G401 (cell line): ENCODE measurements at places on chromosomes 5 and 9. TPM values are rescaled to one million over a fixed set of nuclear protein-coding genes. Genes with fewer than 3 reads are reported as not detected.

The CDX1 gene
- total RNA-seq, result not detected in 2 replicates

The PCDHA5 gene
- under 0.01 and 0.31 TPM in 2 replicates for total RNA-seq

DNA sequence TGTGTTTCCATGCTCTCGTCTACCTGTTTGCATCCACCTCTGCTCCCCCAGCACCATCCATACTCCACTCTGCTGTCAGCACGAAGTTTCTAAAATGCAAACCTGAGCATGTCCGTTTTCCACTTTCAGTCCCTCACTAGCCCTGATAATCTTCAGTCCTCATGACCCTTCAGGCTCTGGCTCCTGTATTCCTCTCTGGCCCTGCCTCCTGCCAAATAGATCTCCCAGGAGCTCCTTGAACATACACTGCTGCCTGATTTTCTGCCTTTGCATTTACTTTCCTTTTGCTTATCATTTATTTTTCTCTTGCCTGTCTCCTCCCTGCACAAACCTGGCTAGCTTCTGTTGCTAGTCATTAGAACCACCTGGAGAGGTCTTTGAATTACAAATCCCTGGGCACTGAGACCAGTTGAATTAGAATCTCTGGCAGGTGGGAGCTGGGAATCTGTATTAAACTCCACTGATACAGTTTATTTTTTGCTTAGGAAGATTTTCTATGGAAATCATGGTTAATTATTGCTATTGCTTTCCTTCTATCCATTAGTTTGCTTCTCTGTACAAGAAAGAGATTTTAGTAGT lies 18.5 kb downstream of the ARHGEF28 start:
- DNase-seq, result no peak

The DTWD2 gene
- total RNA-seq, result 4.3 and 11.0 TPM in 2 replicates

The SAXO1 gene
- not detected in 2 replicates for total RNA-seq

The VAV2 gene
- total RNA-seq, result 18.9 and 21.4 TPM in 2 replicates
